ENCODE measurements at places on chromosomes 2 and 18. TPM values are rescaled to one million over a fixed set of nuclear protein-coding genes. Genes with fewer than 3 reads are reported as not detected.

DNA sequence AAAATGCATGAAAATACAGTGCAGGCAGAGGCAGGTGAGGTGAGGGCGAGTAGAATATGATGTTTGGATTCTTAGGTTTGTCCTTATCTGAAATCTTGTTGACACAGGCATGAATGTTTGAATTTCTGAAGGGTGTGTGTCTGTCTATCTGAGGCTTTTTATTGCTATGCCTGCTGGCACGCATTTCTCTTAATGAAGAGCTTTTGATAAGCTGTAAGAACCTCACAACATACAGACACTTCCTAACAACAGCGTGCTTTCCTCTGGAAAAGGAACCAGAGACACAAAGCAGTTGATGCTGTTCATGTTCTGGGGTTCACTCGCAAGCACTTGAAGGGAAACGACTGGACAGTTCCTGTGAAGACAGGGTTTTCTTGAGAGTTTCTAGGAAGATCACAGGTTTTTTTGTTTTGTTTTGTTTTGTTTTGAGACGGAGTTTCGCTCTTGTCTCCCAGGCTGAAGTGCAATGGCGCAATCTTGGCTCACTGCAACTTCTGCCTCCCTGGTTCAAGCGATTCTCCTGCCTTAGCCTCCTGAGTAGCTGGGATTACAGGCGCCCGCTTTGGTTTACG is 33.3 kb upstream of the CABLES1 start:
- no peak for DNase-seq

DNA sequence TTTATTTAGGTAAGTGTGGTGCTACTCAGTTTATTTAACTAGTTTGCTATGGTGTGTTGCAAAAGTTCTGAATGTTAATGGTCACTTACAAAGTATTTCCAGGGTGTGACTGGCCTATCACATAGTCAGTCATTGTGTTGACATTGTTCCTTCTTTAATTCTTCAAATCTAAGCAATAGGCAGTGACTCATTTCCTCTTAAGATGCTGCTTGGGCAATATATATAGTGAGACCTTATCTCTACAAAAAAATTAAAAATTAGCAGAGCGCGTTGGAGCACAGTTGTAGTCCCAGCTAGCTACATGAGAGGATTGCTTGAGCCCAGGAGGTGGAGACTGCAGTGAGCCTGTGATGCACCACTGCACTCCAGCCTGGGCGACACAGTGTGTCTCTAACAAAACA is 5.8 kb upstream of the CCDC88A start:
- no peak for DNase-seq

GRCh38 chr2:168034616-168035015 is 212.8 kb downstream of the STK39 start:
- no peak for DNase-seq

- peak; percentile 91 for DNase-seq
Observed at GRCh38 chr18:22559414-22560274, 141.9 kb upstream of the CTAGE1 start.

The FAM161A gene
- 1.8 TPM for total RNA-seq

The CLEC4F gene
- total RNA-seq = 0.16 TPM

DNA sequence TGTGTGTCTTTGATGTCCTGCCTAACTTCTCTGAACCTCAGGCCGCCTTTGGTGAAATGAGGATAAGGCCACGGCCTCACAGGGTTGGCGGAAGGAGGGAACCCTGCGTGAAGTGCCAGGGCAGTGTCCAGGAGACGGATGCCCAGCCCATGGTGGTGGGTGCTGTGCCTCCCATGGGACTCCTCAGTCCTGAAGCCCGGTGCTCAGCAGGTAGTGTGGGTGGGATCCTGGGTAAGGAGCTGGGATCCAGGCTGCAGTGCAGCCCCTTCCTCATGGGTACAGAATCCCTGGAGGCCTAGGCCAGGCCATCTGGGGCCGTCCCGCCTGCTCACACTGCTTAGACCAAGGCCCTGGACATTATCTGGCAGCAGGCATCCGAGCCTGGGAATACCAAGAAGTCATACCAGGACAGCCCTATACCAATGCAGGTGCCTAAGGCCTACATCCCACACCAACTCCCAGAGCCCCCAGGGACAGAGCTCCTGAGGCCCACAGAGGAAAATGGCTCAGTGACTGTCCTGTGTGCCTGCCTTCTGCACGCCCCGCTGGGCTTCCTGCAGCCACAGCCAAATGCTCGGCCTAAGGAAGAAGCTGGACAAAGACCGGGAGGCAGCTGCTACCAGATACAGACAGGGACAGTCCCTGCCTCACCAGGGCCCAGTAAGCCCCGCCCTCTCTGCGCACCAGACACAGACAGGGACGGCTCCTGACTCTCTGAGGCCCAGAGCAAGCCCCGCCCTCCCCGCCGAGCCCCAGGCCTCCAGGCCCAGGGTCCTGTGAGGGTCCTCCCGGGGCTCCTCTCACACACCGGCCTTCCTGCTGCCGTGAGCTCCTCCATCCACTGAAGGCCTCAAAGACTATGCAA is 78.0 kb downstream of the NDUFA10 start:
- no peak for DNase-seq

The ANKRD29 gene
- total RNA-seq = 2.2 TPM

The PTPRN gene
- total RNA-seq = not detected

The COQ10B gene
- 29.5 TPM for total RNA-seq

- DNase-seq = no peak
Observed at GRCh38 chr2:145036421-145037011, 516.6 kb upstream of the ZEB2 start.

DNA sequence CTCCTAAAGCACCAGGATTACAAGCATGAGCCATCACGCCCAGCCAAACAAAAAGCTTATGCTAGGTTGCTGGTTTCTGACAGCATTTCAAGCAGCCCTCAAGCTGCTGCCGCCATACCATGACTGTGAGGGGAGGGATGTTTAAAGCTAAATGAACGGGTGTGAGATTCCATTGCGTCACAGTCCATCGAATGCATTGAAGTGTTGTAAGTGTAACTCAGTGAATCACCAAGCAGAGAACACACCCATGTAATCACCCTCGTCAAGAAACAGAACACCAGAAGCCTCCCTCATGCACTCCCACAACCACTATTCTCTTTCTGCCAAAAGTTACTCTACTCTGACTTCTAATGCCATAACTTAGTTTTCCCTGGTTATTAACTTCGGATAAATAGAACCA is 32.8 kb upstream of the MC5R start:
- no peak for DNase-seq

DNA sequence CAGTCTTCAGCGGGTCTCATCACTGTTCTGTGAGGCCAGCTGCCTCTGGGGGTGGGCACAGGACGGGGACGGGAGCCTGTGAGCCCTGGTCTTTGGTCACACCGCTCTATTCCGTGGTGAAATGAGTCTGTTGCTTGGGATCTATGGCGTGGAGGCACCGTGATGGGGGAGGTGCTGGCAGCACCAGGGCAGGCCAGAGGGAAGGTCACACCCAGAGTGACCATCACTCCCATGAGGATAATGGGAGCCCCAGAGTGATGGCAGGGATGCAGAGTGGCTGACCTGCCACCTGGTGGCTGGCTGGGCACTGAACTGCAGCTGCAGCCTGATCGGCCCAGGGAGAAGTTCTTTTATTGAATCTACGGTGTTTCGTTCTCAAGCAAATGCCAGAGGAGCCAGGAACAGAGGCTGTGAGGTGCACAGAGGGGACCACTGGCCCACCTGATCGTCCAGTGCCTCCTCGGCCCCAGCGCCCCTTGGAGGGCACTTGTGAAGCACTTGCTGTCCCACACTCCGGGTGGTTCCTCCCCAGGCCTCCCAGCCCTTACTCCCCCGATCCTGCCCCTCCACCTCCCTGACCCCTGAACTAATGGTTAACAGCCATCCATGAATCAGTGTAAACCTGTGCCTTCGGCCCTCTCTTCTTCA is 17.9 kb downstream of the KCNIP3 start:
- DNase-seq = no peak

The TTC32 gene
- total RNA-seq = 3.7 TPM

The REG3A gene
- total RNA-seq = not detected

DNA sequence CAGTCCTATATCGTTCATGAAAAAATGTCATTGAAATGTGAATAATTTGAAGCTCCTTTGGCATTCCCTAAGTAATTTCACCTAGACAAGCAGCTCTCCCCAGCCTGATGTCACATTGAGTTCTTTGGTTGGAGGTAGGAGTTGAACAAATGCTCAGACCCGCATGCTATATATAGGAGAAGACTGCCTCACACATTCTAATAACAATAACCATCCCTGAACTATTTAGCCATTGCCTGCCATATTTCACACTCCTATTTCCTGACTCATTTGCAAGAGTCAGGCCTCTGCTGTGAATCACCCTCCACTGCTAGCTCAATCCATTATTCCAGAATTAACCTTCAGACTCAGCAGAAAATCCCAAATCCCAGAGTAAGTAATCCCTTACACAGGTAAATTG is 256.6 kb upstream of the ACVR2A start:
- no peak for DNase-seq

DNA sequence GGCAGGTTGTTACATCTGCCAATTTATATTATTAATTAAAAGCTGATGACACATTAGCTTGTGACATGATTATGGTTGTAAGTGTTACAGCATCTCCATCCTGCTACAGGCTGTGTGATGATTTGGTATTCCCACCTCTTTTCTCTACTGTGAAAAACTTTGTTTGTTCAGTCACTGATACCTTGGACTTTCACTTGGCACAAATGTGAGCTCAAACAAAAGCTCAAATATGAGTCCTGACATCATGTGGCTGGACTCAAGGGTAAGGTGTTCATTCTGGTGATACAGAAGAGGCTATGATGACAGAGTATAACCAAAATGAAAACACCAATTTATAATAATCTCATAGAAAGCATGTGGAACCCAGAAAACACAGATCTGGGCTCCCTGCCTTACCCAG is 11.4 kb upstream of the IL36A start:
- no peak for DNase-seq

GRCh38 chr2:11582862-11583752 is 49.3 kb downstream of the GREB1 start:
- DNase-seq = no peak

The ACTG2 gene
- total RNA-seq = 3.7 TPM

- no peak for DNase-seq
Observed at GRCh38 chr2:218063486-218063885, 5.6 kb upstream of the RUFY4 start.

The CIB4 gene
- not detected for total RNA-seq

The LCLAT1 gene
- 14.3 TPM for total RNA-seq

- DNase-seq = no peak
Observed at GRCh38 chr2:25127646-25128045, 40.7 kb downstream of the POMC start.

The GPR75 gene
- total RNA-seq = 1.3 TPM

GRCh38 chr2:239657992-239658391 is 257.2 kb upstream of the HDAC4 start:
- DNase-seq = no peak

DNA sequence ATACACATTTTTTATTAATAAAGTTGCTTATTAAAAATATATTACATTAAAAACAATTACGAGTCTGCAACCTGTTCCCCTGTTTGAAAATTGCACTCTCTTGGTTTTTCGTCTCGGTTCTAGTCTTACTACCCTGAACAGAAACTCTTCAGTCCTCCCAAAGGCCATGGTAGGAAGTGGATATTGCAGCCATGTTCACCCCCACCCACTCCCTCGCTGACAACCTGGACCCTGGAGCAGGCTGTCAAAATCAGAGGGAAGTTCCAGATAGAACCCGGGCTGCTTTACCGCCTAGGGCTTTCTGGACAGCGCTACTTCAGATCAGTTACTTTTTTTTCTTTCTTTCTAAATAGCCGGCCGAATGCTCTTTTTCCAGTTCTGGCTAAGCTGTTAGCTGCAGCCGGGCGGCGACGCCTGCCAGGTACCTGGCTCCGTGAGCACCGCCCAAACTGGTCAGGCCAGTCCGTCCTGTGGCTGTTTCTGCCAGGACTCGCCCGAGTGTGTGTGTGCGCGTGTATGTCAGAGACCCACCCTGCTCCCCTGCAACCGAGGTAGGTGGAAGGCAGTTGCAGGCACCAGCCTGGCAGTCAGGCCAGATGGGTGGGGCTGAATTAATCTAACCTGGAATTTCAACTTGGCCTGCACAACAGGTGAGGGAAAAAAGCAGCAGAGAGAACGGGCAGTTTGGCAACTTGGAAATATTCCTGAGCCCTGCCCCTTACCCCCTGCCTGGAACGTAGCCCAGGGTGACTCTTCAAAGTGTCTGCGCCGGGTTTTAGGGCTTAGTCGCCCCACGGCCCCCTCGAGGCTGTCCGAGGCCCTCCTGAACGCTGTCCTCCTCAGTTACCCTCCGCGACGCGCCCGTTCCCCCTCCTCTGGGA is 1.1 kb upstream of the TET3 start:
- no peak for DNase-seq

The KCNG2 gene
- not detected for total RNA-seq

GRCh38 chr2:105771836-105772235 is 27.1 kb downstream of the NCK2 start:
- DNase-seq = no peak

- no peak for DNase-seq
Observed at GRCh38 chr2:157735532-157735931, 106.9 kb upstream of the ACVR1C start.

- no peak for DNase-seq
Observed at GRCh38 chr2:1990724-1991123, 246.4 kb upstream of the PXDN start.

The RGPD3 gene
- 0.43 TPM for total RNA-seq

The IL1RL1 gene
- total RNA-seq = 65.3 TPM

The AOX1 gene
- 48.2 TPM for total RNA-seq

The ERBB4 gene
- 12.4 TPM for total RNA-seq

DNA sequence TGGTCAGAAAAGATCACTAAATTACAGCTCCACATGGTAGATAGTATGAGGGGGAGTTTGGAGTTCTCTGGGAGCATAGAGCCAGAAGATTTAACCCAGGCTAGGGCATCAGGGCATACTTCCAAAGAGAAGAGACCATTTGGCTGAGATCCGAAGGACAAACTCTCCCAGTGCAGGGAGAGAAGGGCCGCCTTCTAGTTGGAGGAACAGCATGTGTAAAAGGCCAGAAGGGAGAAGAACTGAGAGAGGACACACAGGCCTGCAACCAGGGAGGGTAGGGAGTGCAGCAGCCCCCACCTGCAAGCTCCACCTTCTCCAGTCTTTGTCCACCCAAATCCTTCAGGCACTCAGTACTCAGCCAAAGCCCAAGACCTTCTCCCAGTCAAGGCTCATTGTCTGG is 182.0 kb downstream of the GFPT1 start:
- DNase-seq = no peak

The FHOD3 gene
- total RNA-seq = 114 TPM

The SRD5A2 gene
- total RNA-seq = not detected

The COL4A4 gene
- total RNA-seq = 3.8 TPM

GRCh38 chr18:74508366-74508765 is 12.2 kb downstream of the CNDP2 start:
- DNase-seq = no peak

The IL1B gene
- total RNA-seq = 1.0 TPM

Data from right atrium auricular region (tissue), 2 donors.